ENCODE measurements at places on chromosomes 2 and 18.

DNA sequence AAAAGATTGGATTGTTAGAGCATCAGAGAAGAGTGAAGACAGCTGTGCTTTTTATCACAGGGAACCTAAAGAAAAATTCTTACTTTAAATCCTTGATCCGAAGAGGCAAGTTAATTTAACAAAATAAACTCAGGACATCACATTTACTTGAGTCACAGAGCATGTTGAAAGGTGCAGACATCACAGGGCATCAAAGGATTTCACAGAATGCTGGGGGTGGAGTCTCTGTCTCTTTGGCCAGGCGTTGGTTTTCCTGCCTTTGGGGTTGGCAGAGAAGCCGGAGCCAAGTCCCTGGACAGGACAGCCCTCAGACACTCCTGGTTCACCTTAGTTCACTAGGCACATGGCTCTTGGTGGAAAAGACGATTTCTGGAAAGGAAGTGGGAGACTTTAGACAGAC, 56.3 kb downstream of the SH3RF3 start:
- no peak for DNase-seq

DNA sequence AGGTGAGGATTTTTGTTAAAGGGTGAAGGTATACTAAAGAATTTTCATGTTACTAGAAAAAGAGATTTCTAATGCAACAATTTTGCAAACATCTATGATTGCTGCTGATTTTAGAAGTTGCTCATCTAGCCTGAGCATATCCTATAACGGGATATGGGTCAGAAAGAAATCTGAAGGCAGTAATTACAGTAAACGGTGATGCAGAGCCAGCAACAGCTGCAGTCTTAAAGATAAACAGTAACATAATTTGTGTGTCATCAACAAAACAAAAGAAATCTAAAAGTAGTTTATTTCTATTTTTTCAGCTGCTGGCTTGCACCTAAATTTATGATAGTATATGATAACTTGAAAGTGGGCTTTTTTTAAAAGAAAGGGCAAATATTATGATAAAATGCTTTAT, 215.7 kb downstream of the SLC4A10 start:
- no peak for DNase-seq

DNA sequence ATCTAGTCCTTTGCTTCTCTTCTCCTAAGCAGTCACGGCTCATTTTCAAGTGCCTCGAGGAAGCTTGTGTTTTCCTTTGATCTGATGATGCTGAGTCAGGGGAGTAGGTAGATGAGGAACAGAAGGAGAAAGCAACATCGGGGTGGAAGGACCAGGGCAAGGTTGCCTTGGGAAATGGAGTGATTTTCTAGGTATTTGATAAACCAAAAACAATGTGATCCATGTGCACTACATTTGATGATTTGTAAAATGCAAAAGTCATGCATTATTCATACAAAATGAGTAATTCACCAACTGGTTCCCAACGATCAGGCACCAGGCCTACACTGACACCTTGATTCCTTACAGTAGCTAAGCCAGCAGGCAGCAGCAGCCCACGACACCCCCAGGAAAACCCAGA, 205.3 kb downstream of the ANAPC1 start:
- no peak for DNase-seq

DNA sequence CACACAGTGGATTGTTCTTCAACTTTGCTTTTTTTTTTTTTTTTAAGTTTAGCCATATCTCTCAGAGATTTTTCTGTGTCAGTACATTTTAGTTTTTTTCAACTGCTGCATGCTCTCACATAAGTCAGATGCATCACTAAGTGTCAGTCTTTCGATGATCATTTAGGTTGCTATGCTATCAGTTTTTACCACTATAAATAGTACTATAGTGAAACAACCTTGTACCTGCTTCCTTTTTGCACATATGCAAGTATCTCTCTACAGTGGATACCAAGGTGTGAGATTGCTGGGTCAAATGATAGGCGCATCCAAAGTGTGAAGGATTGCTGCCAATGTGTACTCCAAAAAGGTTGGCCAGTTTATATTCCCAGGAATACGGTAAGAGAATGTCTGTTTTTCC, 33.5 kb upstream of the MAP4K3 start:
- DNase-seq = no peak

DNA sequence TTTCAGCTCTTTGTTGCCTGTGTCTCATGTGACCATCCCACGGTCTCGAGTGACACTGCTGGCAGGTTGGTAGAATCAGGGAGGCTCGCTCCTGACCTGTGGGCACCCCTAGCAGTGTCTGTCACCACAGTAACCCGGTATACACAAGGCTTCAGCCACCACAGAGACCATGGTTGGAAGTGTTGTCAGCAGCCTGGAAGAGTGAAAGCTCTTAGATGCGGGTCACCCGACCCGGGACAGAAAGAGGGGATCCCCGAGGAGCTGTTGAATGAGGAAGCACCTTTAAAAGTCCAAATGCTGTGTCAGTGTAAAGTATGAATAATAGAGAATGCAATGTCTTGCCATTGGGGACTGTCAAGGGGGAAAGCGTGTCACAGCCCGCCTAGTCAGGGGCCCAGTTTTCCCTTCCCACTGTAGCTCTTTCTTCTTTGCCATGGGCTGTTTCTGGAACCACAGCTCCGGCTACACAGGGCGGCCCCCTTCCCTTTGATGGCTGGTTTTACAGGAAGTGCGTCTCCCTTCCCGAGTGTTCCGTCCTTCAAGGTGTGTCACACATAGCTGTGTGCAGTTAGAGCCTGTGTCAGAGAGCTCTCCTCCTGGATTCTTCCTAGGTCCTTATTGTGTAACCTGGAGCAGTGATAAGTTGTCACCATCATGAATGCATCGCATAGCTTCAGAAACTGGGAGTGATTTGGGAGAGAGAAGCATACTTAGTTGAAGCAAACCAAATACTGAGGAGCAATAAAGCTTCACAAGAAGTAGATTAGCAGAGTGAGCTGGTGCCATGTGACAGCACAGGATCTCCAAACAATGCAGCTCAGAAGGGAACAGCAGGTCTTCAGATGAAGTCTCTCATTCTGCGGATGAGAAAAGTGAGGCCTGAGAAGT, 81.4 kb downstream of the MTCL1 start:
- no peak for DNase-seq

GRCh38 chr2:160940699-160941098, 219.5 kb upstream of the TANK start:
- no peak for DNase-seq

DNA sequence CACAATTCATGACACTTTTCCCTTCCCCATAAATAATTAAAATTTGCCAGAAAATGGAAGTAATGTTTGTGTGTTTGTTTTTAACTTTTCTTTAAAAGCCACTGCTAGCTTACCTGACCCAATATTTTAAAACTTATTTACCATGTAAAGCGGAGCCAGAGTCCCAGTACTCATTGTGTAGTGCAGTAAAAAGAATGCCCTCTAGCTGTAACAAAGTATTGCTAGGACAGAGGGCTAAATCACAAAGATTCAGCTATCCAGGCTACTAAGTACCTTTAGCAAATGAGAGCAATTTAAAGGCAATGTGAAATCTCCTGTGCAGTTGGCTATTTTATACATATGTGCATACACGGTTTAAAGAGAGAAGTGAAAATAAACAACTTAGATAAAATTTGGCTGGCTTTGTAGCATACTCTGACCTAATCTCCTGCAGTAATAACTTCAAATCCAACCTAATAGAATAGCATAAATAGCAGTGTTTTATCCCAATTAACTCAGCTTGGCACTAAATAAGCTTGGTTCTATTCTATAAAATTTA, 997.4 kb upstream of the PIK3C3 start:
- DNase-seq = no peak

Data from activated CD4-positive, alpha-beta T cell treated with anti-CD3 and anti-CD28 coated beads, Interleukin-2, Interleukin-4, amounts not matched to agents 100 ng/mL and 50 ng/mL, durations not matched to agents 16 hours and 8 hours (primary cell).